ENCODE measurements at places on chromosomes 2 and 18.
A peak's percentile ranks its signal among the peaks of the same experiment; 100 is the strongest.

GRCh38 chr2:155162494-155162893 is 464.0 kb downstream of the KCNJ3 start:
- DNase-seq = no peak

- DNase-seq = no peak
Measured at GRCh38 chr18:8411492-8411891, 197.7 kb upstream of the RAB12 start.

- no peak for DNase-seq
Measured at GRCh38 chr18:44770641-44771040, 90.0 kb downstream of the SETBP1 start.

- no peak for DNase-seq
Measured at GRCh38 chr2:129733579-129733978, 245.9 kb upstream of the RAB6C start.

DNA sequence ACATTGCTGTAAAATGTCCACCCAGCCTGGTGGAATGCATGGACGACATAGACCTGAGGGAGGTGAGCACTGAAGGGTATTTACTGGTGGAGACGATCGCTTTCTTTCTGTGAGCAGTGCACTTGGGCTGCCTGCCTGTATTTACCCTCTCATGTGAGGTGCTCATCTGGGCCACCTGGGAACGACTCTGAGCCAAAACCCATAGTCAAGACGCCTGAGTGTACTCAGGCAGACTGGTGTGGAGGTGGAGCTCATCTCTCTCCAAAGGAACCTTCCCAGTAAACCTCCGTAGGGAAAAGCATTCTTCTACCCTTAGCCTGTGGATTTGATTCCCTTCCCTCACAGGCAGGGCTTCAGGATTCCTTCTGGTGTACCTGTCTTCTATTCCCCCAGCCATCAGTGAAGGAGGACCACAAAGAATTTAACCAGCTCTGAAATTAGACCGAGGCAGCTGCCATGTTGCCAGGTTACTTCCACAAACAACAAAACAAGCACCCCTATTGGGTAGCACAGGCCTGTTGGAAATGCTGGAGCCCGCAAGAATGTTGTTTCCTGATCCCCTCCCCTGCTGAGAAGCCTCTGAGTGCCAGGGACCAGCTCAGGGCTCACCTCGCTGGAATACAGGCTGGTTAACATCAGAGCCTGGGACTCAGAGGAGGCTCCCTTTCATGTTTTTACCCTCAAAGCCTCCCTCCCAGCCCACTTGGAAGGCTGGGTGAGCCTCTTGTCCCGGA is 47.5 kb upstream of the TXNDC2 start:
- no peak for DNase-seq

- no peak for DNase-seq
Measured at GRCh38 chr2:18311420-18312195, 248.8 kb downstream of the RDH14 start.

DNA sequence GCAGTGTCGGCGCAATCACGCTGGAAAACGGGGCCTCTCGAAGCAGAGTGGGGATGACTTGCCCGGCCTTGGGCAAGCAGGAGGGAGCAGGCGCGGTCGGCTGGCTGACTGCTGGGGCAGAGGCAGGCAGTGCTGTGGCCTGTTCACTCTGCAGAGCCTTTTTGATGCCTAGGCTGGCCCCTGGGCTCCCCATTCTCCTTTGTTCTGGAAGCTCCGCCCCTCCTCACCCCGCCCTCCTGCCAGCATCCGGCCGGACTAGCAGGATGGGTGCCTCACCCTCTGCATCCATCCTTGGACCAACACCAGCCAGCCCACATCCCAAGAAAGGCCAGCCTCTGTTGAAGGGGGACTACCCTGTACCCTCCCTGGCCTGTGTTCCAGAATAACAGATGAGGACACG is at the start of gene ASPRV1:
TSS of gene ASPRV1 (minus strand) at position 136 of the 400 bp plus-strand sequence. CDS start 195 bp downstream, outside the sequence.
- DNase-seq = no peak

DNA sequence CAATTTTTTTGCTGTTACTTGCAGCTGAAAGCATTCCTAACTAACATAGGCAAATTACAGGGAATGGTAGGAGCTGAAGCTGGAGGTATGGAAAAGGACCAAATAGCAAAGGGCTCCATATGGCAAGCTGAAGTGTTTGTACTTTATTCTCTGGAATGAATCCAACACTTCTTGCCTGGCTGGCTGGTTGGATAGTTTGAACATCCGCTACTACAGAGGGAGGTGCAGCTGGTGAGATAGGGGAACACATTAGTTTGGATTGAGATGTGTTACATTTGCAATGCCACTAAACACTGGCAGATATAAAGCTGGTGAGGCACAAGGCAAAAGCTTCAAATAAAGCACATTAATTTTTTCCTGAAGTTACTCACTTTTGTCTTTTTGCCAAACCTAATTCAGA is 291.5 kb downstream of the SP3 start:
- no peak for DNase-seq

- DNase-seq = no peak
Measured at GRCh38 chr2:94873362-94874276, 2.4 kb downstream of the TEKT4 start.

- DNase-seq = no peak
Measured at GRCh38 chr2:65554765-65555591, 122.6 kb upstream of the SPRED2 start.

DNA sequence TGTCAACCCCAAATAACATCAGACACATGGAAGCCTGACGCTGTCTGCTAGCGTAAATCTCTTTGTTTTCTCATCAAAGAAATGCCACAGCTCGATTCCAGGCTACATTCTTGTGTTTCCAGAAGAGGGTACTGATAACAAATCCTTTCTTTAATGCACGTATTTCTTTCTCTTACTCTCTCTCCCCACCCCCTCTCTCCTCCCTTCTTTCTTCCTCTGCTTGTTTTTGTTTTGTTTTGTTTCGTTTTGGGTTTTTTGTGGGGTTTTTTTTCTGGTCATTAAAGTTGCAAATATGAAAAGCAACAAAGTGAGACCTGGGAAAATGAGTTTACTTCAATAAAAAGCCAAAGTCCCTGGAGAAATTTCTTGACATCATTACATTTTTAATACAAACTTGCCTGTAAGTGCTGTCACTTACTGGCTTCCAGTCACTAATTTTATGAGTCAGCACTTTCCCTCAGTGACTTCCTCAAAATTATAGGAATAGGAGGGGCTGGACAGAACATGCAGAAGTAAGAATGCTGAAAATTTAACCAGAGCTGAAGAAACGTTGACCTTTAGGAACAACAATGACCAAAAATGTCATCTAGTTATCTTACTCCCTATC is 106.7 kb upstream of the NABP1 start:
- no peak for DNase-seq

DNA sequence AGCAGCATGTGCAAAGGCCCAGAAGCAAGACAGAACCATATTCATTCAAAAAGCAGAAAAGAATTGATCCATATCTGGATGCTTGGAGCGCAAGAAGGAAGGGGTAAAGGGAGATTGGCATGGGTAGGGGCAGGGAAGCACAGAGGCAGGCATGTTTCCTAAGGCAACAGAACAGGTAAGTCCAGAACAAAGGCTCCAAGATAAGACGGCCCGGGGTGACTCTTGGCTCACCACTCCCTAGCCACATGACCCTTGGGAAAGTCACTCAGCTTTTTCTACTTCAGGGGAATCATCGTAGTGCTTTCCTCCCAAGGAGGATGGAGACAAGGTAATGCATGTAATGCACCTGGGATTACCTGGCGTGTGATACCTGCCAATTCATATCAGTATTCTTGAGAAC is 37.7 kb upstream of the ST3GAL5 start:
- DNase-seq = no peak

GRCh38 chr2:190159453-190159852 is 96.9 kb upstream of the MSTN start:
- DNase-seq = no peak

DNA sequence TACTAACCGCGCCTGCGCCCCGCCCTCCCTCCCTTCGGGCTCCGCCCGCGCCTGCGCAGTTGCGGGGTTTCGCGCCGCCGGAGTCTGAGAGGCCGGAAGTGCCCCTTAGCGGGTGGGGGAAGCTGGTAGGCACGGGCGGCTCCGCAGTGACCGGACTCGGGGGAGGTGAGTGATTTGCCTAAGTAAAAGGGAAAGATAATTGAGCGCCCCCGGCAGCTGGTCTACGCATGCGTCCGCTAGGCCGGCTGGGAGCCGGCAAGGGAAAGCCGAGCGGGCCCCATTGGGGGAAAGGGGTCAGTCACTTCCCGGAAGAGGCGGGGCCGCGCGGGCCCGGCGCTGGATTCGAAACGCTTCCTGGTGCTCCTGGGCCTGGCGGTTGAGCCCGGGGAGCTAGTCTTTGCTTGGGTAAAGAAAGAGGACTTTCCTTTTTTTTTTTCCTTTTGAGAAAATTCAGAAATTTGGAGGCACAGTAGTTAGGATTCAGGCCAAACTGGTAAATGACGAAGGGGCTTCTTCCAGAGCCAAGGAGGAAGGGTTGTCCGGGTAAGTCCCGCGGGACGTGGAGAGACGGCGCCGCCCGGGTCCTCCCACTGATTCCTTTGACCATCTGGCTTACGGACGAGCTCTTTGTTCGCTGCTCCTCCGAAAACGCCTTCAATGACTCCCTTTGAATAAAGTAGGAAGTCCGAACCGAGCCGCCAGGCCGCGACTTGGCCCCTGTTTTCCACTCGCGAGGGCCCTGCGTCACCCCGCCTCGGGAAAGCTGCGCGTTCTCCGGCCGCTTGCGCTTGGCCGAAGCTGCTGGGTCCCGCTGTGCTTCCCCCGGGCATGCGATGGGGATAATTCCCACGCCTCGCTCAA is at the start of the genes GEN1 and SMC6:
TSS of gene GEN1 (plus strand) at position 336 of the 861 bp plus-strand sequence. CDS start 5,806 bp downstream, outside the sequence.
TSS of gene SMC6 (minus strand) at position 8 of the 861 bp plus-strand sequence. CDS start 7,864 bp downstream, outside the sequence.
- DNase-seq = peak; percentile 88

DNA sequence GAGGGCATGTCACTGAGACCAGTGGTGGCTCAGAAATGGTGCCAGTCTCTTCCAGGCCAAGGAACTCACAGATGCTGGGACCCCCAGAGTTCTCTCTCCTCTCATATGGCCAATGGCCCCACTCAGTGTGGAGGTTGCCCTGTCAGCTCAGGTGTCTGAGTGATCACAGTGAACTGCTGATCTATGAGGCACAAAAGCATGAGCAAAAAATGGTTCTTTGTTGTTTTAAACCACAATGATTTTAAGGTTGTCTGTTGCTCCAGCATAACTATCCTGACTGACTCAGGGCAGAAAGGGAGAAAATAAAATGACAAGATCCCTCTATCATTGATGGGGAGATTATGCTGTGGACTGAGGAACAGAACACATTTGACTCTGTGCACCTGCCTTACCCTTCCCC is 57.8 kb downstream of the FBLN7 start:
- no peak for DNase-seq

DNA sequence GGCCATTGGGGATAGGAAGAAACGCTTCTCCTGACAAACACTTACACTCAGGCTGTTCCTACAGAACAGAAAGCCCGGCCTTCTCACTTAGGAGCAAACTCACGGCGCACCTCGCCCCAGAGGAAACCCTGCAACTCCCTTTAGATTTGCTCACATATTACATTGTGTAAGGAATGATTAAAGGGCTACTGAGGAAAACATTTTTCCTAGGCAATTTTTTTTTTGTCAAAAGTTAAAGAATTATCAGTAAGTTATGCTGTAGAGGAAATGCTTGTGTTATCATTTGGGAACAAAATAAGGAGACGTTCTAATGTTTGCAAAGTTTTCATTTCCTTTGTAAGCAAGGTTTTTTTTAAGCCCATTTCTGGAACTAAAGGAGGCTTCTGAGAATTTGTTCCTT is 264.1 kb downstream of the HDAC4 start:
- DNase-seq = no peak

GRCh38 chr2:36650031-36650829 is 46.3 kb upstream of the VIT start:
- DNase-seq = no peak

DNA sequence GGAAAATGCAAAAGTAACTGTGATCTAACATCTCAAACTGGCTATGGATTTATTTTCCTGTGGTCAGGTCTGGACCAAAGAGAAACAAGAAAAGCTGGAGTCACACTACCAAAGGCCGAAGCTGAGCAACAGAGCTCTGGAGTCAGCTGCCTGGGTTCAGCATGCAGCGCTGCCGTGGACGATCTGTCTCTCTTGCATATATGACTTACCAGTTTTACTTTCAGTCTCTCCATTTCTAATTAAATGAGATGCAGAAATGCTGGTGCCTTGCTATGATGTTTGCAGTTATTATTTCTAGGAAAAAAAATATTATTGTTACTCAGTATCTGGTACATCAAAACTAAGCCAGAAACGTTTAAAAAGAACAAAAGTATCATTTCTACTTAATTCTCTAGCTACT is 813.2 kb downstream of the RNF144A start:
- DNase-seq = no peak

DNA sequence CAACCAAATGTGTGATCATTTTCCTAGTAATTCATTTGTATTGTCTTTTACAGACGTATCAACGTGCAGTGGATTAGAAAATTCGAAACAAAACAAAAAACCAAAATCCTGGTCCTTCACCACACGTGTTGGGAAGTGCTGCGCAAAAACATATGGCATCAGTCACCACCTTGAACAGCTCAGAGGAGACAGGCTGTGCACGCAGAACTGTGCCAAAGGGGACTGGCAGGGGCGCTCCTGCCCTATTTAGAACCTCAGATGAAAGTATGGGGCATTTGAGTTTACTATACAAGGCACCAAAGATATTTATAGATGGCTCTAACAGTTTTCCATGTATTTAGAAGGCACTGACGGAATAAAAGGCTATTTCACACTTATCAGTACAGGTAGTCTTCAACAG is 42.3 kb downstream of the NOL10 start:
- no peak for DNase-seq

- DNase-seq = no peak
Measured at GRCh38 chr2:64865831-64866345, 123.3 kb upstream of the SLC1A4 start.

GRCh38 chr2:3285901-3286645 is 91.5 kb downstream of the EIPR1 start:
- DNase-seq = no peak

DNA sequence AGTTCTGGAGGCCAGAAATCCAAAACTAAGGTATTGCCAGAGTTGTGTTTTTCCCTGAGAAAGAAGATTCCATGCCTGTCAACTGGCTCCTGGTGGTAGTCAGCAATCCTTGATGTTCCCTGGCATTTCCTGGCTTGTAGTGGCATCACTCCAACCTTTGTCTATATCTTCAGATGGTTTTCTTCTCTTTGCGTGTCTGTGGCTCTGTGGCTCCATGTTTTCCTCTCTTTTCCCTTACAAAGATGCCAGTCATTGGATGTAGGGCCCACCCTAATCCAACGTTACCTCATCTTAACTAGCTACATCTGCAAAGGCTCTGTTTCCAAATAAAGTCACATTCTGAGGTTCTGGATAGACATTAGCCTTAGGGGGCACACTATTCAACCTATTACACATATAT is 41.8 kb downstream of the SLC14A1 start:
- DNase-seq = no peak

DNA sequence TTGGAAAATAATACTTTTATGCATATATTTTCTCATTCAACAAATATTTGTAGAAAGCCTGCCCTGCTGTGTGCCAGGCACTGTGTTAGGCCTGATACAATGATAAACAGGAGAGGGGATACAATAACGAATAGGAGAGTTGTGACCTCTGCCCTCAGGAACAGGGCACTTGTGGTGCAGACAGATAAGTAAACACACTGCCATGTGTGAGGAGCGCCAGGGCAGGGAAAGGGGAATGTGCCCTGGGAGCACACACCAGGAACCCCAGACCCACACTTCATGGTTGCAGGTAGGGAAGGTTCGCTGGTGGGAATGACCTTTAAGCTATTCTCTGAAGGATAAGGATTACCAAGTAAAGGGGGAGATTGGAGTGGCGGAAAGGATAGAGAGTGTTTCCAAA is 42.2 kb upstream of the DSC1 start:
- no peak for DNase-seq
